ENCODE measurements at places on chromosomes 4 and X.

DNA sequence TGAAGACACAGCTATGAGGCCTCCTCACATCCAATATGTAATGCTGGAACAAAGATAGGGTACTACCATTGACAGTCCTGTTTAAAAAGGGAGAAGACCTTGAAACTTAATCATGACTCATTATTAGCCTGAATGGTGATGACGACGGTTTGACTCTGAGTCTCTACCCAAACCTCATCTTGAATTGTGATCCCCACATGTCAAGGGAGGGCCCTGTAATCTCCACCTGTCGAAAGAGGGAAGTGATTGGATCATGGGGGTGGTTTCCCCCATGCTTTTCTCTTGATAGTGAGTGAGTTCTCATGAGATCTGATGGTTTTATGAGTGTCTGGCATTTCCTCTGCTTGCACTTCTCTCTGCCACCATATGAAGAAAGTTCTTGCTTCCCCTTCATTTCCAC lies 395.3 kb upstream of the CPEB2 start:
- DNase-seq = no peak

DNA sequence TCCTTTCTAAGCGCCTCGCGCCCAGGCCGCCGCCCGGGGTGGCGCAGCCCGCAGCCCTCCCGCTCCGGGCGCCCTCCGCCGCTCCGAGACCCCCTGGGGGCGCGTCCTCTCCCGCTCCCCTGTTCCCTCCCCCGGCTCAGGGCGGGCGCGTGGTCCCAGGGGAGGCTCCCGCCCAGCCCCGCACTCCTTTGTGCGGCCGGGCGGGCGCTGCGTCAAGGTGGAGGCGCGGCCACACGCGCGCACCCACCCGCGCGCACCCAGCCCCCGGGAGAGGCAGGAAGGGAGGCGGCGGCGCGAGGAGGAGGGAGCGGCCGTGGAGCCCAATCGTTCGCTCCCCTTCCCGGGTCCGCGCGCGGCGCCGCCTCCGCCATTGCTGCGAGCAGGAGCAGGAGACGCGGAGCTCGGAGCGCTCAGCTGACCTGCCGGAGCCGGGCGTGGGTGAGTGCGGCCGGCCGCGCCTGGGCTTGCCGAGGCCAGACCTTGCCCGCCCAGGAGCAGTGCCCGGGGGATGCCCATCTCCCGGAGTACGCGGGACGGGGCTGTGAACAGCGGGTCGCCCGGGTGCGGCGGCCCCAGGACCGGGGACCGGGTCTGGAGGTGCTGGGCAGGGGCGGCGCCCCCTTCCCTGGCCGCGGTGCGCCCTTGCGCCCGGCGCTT lies at the start of gene NSG1:
Gene NSG1 (plus strand): TSS at position 367 of the 657 bp plus-strand sequence. CDS start 528 bp downstream, outside the sequence.
- no peak for DNase-seq

- DNase-seq = no peak
These were observed 867 bp downstream of the TIFA start for GRCh38 chr4:112284662-112285411.

- no peak for DNase-seq
These were observed 847 bp downstream of the PI4K2B start for GRCh38 chr4:25234390-25235370.

- no peak for DNase-seq
These were observed 1566.5 kb upstream of the PCDH7 start for GRCh38 chr4:29153642-29154041.

GRCh38 chr4:108830509-108831244 lies 67.8 kb upstream of the ETNPPL start:
- no peak for DNase-seq

GRCh38 chr4:149923736-149924135 lies 108.1 kb upstream of the IQCM start:
- DNase-seq = no peak

- no peak for DNase-seq
These were observed 98.8 kb downstream of the TTC29 start for GRCh38 chr4:146846882-146847281.

DNA sequence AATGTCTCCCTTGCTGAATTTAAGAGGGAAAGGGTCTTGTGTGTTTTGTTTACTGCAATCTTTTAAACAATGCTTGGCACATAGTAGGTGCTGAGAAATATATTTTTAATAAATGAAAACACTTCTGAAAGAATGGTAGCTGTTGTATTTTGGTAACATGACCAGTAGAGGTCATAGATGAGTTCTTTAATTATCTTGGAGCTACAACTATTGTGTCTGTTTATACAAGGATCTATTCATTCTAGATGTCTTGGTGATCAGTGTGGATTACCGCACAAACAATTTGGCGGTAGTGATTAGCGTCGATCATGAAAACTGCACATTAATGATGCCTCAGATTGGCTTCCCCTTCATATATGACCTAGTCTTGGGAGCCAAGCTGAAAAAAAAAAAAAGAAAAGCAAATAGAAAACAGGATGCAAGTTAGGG lies 21.4 kb upstream of the SCRG1 start:
- no peak for DNase-seq

DNA sequence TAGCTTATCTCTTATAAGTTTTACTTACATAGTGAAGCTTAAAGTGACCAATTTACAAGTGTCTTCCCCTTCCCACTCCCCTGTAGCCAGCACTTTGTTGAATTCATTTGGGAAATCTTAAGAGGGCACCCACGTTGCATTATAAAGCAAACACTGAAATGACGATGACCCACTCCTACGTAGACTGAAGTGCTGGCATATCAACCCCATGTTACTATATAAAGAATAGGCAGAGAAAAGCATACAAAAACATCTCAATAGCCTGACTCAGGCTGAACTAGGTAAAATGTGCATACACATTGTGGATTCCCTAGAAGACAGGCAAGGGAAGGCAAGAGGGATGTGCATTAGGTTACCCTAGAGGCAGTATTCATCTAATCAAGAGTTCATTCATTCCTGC lies 313.4 kb downstream of the TENM3 start:
- no peak for DNase-seq

DNA sequence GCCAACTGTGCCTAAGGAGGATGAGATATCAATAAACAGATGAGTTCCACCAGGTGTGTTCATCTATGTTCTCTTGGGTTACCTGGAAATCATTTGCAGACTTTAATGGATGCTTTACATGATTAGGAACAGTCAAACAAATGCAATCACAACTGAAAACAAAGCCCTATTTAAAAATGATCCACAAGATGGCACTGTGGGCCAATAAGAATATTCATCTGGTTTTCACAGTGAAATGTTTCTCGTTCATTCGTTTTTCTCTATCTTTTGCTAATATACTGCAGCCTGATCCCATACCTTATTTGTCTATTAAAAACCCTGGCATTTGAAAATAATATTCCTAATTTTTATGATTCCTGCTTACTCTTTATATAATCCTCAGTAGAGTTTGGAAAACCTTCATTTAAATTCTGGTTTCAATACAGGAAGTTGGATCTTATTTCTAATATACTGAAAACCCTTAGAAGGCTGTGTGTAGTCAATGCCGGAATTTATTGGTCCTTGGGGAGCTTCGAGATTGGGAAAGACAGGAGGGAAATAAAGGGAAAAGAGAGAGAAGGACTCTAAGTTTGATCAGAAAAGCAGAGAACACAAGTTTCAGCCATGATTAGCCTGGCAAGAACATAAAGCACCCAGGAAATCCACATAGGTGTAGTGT lies 63.8 kb upstream of the TAPT1 start:
- peak; percentile 3 for DNase-seq

DNA sequence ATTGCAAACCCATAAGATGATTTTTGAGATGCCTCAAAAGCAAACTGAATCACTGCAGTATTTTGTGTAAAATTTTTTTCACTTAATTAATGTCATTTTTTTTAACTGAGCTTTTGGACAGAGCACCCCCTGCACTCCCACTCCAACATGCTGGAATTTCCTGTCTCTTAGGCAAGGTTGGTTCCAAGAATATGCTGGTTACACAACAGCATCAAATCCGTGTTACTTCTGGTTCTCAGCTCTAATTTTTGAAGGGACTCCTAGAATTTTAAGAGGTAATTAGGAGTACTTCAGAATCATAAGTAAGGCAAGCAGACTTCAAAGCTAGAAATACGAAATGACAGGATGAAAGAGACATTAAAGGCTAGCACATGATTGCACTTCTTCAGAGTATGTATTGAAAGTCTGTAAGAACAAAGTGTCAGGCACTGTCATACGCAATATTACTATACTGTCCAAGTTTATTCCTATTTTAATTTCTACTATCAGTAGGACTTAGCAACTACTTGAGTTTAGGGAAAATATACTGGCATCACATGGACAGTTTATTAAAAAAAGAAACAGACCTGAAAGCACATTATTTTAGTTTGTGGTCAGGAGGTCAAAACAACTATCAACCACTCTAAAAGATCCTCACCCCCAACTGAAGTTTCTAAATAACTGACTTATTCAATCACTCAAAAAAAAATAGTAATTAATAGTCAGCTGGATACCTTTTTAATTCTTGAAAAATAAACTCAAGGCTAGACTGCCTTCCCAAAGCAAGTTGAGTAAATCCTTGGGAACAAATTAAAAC lies 1.6 kb upstream of the JCHAIN start:
- DNase-seq = no peak

DNA sequence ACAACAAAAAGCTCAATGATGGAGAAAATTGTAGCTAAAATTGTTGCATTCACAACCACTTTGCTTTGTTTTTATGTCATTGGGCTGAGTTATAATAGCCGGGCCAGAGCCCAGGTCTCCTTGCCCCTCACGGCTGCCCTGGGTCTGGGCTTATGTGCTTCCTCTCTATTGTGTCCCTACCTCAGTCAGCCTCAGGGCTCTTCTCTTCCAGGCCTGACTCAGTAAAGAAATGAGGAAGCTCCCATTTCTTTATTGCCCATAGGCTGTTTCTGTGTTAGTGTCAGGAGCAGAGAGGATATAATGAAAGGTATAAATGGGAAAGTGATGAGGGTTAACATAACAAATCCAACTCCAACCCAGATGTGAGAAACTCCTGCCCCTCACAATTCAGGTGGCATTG lies 18.0 kb downstream of the BST1 start:
- DNase-seq = no peak

- no peak for DNase-seq
These were observed 20.5 kb upstream of the ZNF81 start for GRCh38 chrX:47815901-47816845.

GRCh38 chr4:68748181-68748991 lies 67.4 kb upstream of the UGT2B10 start:
- DNase-seq = no peak

DNA sequence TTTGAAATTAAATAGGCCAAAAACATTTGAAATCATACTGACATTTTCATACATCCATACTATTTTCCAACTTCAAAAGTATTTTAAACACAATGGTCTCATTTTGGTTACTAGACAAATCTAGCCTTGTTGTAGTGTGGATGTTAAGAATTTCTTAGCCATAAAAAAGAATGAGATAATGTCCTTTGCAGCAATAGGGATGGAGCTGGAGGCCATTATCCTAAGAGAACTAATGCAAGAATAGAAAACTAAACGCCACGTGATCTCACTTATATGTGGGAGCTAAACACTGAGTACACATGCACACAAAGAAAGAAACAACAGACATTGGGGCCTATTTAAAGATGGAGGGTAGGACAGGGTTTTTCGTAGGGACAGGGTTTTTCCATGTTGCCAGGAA lies 153.8 kb downstream of the CCSER1 start:
- DNase-seq = no peak

DNA sequence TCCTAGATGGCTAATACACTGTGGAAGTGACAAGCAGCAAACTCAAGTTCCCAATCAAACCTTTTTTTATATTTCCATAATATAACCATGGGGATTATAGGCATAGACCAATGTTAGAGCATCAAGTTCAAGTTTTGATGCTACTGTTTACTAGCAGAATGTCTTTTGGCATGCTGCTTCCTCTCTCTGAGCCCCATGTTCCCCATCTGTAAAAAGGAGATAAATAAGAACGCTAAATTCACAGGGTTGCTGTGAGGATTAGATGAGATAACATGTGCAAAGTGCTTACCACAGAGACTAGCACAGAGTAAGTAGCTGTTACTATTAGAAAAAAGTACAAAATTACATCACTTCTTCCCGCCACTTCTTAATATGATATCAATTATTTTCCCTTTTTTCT lies 18.0 kb downstream of the MBNL3 start:
- no peak for DNase-seq

GRCh38 chr4:141046255-141046654 lies 87.0 kb downstream of the RNF150 start:
- DNase-seq = no peak

DNA sequence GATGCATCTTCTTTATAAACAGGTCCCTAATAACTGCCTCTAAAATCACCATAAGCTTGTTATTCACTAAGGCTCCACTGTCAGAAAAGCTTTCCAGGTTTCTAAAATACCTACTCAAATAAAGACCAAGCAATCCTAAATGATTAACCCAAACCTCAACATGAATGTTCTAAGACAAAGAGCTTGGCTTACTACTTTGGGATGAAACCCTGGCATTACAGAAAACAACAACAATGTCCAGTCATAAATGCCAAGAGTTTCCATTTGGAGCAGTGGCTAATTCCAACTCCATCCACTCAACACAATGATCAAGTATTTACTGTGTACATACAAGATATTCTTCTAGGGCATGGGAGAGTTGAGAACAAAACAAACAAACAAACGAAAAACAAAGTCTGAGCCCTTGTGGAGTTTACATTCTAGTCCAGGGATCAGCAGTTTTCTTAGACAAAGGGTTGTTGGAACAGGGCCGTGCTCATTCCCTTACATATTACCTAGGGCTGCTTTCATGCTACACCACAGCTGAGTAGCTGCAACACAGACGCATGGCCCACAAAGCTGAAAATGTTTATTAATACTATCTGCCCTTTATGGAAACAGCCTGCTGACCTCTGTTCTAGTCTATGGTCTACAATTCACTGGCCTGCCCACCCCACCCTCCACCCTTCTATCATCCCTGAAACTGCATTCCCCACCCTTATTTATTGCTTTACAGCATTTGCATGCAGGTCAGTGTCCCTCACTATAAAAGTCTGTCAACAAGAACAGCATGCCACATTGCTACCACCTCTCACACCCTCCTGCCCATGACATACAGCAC lies 23.7 kb downstream of the ABCG2 start:
- DNase-seq = no peak

GRCh38 chrX:1835056-1835455 lies 220.2 kb downstream of the ASMT start:
- no peak for DNase-seq

DNA sequence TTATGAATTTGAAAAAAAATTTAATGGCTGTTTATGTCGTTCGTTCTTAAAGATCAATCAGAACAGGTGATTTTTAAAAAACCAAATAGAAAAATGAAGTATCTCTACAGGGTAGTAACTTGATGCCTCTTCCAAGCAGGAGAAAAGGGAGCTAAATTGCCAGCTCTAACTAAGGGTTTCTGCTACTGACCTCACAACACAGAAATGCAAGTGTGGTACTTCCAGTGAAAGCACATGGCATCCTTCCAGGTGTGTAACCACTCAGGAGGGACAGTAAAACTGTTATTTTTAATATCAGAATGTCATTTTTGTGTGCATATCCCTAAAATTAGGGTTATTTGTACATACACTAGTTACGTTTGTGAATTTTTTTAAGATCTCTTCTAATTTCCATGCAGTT lies 116.8 kb upstream of the ZCCHC13 start:
- no peak for DNase-seq

- DNase-seq = no peak
These were observed 17.5 kb downstream of the PLP1 start for GRCh38 chrX:103794119-103794518.
